ENCODE measurements at places on chromosomes 4 and X.

GRCh38 chr4:6403400-6403685 is 69.1 kb downstream of the PPP2R2C start:
- DNase-seq: no peak

DNA sequence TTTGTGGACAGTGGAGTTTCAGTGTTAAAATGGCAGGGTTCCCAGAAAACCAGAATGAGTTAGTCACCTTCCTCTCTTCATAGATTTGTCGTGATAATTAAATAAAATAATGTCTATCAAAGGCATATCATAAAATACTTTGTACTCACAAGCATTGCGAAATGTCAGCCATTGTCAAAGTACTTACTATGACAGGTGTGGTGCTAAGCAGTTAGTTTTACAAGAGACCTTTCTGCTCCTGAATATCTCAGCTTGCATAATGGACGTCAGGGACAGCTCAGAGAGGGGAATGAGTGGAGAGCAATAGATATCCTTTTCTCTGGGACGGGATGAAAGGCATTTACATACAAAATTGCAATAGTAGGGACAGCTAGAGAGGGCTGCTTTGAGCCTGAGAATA is 560.9 kb downstream of the KCNIP4 start:
- no peak for DNase-seq

DNA sequence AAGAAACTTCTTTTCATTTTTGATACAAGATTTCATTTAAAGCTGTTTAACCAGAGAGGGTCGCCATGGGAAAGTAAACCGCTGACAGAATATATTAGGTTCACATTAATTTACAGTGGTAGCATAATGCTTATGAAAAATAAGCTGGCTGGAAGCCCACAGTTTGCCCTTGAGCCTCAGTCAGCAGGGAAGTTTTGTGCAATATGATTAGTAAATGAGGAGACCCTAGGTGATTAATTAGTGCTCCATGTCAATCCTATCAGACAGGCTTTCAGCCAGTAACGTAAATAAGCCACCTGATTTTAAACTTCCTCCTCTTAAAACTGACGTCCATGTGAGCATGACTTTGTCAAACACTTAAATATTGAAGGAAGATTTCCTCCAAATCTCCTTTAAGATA is 134.2 kb downstream of the TSPAN5 start:
- DNase-seq: no peak

DNA sequence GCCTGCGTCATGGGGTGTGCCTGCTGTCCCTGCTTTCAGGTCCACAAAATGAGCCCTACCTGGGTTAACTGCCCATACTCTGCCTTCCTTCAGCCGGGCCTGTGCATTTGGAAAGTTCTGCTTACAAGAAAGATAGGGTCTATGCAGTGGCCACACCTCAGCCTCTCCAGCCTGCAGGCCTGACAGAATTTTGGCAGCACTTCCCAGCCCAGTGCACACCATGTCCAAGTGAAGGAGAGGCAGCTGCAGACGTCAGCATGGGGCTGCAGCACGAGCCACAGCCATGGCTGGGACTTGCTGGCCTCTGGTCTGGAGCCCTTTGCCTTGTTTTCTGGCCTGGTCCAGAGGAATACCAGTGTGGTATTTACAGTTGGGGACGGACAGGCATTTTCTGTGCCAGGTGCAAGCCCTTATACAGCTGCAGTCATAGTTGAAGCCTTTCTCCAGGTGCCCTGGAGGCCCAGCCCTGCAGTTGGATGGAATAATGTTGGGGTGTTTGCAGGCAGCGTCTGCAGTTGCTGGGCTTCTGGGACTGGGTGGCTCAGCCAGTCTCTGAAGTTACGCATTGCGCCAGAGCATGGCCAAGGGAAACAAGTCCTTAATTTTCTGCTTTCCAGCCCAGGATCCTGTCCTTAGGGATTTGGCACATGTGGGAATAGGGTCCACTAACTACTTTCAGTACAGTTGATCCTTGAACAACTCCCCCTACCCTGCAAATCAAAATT is 26.2 kb downstream of the JADE1 start:
- no peak for DNase-seq

GRCh38 chr4:89277412-89277811 is 30.2 kb downstream of the GPRIN3 start:
- DNase-seq: no peak

GRCh38 chrX:69285401-69285877 is 120.2 kb upstream of the PJA1 start:
- no peak for DNase-seq

DNA sequence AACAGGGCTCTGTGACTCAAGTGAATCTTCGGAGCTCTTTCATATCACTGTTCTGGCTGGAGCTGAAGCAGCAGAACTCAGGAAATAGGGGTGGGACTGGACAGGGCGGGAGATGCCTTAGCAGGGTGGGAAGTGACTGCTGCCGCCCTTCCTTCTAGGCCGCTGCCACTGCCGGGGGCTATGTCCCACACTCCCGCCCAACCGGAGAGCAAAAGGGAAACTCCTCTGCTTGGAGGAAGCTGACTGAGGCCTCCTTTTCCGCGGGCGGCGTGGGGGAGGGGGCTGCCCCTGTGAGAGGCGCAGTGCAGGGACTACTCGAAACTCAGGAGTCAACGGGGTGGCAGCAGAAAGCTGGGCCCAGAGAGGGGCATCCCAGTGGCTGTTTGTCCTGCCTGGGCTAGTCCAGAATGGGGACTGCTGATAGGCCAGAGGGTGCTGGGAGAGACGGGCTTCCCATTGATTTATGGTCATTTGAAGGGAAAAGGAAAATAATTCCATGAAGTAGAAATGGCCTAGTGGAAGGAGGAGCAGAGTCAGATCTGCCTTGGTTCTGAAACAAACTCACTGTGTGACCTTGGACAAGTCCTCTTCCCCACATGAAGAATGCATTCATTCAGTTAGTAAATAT is 36.9 kb downstream of the STARD8 start:
- DNase-seq: no peak
